Nasal cavity respiratory epithelium epithelial cell of viscerocranial mucosa (primary cell): ENCODE measurements at places on chromosomes 11 and 22. TPM values are rescaled to one million over a fixed set of nuclear protein-coding genes. Genes with fewer than 3 reads are reported as not detected.

Gene MS4A12
- total RNA-seq: not detected in 2 replicates

Gene TBX10
- total RNA-seq: not detected in 2 replicates

Gene FAT3
- total RNA-seq: 0.07 TPM in 1 of 2 replicates, not detected in the other

Gene LDLRAD3
- 3.8 and 11.5 TPM in 2 replicates for total RNA-seq

Gene KLHL35
- 0.57 and 0.68 TPM in 2 replicates for total RNA-seq

Gene SLC5A12
- 0.28 and 0.34 TPM in 2 replicates for total RNA-seq

Gene AP1B1
- 43.4 and 90.3 TPM in 2 replicates for total RNA-seq

Gene C1QTNF4
- under 0.01 TPM in 1 of 2 replicates, not detected in the other for total RNA-seq

Gene GLB1L3
- total RNA-seq: 1.3 and 3.8 TPM in 2 replicates

Gene ART1
- not detected in 2 replicates for total RNA-seq

Gene CCDC15
- 1.00 and 3.1 TPM in 2 replicates for total RNA-seq

Gene IL17REL
- total RNA-seq: not detected in 2 replicates

Gene SMTNL1
- total RNA-seq: not detected in 2 replicates

Gene CECR2
- total RNA-seq: 0.07 and 0.34 TPM in 2 replicates

Gene CTSW
- not detected in 2 replicates for total RNA-seq

Gene C11orf16
- total RNA-seq: not detected in 2 replicates

Gene ABCG4
- under 0.01 and 0.07 TPM in 2 replicates for total RNA-seq

Gene GPR137
- total RNA-seq: 4.4 and 11.0 TPM in 2 replicates

Gene MS4A4A
- total RNA-seq: not detected in 2 replicates

Gene CCDC188
- not detected in 2 replicates for total RNA-seq

Gene VPREB1
- total RNA-seq: not detected in 2 replicates
